Stimulated activated CD8-positive, alpha-beta memory T cell treated with anti-CD3 and anti-CD28 coated beads, Interleukin-2, amount 100 ng/mL, for 48 hours (primary cell): ENCODE measurements at places on chromosomes 4 and X.
A peak's percentile ranks its signal among the peaks of the same experiment; 100 is the strongest.

- no peak for DNase-seq
These were observed 34.3 kb downstream of the SHROOM4 start for GRCh38 chrX:50779694-50780093.

DNA sequence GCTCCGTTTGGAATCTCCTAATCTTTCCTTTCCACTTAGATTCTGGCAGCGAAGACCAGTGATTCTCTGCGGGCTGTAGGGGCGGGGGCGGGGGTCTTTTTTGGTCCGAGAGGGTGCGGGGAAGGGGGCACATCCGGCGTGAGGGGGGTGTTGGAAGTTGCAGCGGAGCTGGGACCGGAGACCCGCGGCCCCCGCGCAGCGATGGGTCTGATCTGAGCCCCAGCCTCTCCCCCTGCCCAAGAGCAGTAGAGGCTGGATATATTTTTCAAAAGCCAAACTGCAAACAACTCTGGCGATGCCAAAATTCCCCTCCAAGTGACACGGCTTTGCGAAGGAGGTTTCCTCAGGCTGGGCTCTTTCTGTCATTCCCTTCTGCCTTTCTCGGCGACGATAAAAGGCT, 355 bp downstream of the GRID2 start:
- no peak for DNase-seq

- no peak for DNase-seq
These were observed 10.7 kb downstream of the TRPC5OS start for GRCh38 chrX:111886678-111887077.

DNA sequence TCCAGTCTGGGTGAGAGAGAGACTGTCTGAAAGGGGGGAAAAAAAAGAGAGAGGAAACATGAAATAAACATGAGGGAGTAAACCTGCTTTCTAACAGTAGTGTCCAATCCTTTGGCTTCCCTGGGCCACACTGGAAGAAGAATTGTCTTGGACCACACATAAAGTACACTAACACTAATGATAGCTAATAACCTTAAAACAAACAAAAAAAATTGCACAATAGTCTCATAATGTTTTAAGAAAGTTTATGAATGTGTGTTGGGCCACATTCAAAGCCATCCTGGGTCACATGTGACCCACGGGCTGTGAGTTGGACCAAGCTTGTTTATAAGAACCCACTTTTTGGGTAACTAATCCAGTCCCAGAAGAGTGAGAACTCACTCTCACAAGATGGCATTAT, 30.3 kb downstream of the PDS5A start:
- no peak for DNase-seq

- no peak for DNase-seq
These were observed 917 bp downstream of the PCDH18 start for GRCh38 chr4:137531168-137531985.

DNA sequence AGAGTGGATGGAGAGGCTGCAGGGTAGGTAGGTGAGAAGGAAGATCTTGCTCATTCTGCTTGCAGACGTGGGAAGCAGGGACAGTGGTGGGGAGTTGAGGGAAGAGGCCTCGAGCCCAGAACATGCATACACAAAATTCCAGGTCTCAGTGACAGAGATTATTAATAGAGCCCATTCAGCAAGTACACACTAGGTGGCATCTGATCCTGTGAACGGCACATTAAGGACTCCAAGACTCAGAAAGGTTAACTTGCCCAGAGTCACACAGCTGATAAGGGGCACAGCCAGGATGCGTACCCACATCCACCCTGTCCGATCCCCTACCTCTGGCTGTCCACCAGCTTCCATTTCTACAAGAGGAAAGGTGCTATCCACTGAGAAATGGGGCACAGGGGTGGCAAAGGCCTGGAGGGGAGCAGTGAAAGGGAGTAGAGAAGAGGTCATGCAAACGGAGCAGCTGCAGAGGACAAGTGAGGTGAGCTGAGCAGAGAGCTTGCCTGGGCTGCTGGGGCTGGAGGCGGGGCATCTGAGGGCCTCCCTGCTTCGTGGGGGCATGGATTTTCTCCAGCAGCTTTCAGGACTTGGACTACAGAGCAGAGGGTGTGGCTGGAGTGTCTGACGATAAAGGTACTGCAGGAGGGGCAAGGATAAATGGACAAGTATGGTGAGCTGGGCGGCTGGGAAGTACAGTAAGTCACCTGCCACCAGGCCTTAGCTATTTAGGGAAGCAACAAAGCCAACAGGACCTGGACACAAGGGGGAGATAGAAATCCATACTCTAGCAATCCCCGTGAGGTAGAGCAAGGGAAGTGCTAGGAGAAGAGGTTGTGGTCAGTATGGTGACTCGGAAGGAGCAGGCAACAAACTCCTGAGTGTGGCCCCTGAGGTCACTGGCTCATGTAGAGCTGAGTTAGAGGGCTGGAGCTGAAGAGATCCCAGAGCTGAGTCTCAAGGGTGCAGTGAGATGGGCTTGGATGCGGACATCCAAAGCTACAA, 11.2 kb downstream of the IDS start:
- DNase-seq = no peak

GRCh38 chr4:63757929-63758328, 651.3 kb downstream of the TECRL start:
- DNase-seq = no peak

DNA sequence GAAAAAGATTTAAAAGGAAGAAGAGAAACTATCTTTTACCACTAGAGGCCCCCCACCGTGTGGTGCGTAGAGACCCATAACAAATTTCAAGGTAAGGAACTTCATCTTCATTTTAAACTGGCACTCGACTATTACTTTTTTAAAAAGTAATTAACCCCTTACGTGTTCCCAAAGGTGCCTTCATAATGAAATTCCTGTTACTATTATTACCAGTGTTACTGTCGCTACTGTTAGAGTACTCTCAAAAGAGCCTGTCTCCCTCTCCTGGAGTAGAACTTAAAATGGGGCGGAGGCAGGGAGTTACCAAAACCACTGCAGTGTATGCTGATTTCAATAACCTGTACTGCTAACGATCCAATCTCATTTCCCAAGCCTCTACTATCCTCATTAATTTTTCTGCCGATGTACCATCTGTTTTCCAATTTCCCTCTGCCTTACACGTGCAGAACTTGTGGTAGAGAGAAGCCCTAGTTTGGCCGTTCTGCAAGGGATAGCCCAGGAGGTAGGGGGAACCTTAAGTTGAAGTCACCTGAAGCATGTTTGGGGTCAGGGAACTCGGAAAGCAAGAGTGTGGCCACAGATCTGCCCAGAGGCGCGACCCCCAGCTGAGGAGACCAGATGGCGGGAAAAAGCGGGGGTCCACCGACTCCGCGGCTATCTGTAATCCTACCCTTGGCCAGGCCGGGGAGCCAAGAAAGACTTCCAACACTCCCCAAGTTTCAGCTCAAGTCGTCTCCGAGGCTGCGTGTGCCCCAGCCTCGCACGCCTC, 720 bp upstream of the STK26 start:
- DNase-seq = peak; percentile 3

DNA sequence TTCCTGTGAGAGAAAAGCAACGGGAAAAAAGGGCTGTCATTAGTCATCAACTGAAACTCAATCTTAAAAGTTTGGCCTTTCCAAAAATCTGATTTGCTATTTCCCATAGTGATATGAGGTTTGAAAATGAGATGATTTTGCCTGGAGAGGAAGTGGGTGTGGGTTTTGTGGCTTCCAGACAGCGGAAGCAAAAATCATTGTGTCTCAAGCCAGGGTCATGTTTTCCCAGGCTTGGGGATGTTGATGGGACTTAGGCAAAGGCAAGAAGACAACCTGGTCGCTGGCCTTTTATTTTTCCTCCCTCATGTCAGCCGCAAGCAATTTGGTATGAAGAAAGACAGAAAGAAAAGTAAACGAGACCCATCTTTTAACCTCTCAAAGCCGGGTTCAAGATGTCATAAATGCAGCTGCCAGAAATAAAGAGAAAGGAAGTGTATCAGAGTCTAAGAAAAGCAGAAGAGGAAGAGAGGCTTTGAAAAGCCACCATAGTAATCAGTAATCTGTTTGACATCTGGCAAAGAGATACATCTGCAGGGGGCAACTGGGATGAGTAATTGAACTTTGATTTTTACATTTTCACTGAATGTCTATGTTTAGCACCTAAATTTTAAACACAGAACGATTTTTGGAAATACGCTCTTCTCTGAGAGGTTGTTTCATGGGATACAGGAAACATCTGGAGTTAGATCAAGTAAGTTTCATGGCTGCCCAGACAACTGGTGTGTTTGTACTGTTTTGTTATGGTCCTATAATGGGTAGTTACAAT, 521.6 kb upstream of the SLIT2 start:
- DNase-seq = no peak

GRCh38 chr4:10157478-10158332, 41.1 kb upstream of the WDR1 start:
- DNase-seq = no peak

GRCh38 chrX:18617407-18617750, 54.5 kb downstream of the RS1 start:
- no peak for DNase-seq

DNA sequence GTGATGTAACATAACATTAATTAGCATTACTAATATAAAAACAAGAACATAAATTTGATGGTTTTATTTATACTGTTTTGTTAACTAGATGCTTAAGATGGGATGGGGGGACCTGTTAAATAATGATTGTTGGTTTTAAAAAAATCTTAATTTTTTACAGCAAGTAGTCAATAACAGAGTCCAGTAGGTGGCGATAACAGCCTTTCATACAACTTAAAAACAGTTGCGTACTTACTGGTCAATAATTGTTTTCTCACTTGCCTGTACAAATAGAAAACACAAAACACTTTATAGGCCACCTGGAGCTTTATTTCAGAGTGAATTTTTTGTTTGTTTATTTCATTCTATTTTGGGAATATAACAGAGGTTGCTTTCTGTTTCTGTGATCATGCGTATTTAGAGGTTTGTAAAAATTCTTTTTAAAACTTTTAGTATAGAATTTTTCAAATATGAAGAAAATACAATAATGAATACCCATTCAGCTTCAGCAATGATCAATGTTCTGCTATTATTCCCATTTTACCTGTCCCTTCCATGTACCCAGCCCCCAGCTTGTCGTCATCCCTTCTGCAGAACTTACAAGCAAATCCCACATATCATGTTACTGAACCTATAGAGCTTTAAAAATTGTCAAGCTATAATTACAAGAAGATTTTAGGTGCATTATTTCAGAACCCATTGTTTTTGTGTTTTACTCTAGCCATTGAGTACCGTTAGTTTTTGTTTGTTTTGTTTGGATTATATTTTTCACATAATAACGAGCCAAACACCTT, 97.1 kb downstream of the MRPL1 start:
- no peak for DNase-seq
